Gastrocnemius medialis (tissue), 4 donors: ENCODE measurements at places on chromosomes 4 and X.

DNA sequence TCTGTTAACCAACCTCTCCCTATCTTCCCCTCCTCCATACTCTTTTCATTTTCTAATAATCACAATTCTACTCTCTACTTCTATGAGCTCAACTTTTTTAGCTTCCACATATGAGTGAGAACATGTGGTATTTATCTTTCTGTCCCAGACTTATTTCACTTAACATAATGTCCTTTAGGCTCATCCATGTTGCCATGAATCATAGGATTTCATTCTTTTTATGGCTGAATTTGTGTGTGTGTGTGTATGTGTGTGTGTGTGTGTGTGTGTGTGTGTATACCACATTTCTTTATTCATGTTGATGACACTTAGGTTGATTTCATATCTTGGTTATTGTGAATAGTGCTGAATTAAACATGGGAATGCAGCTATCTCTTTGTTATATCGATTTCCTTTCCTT lies 37.4 kb downstream of the RUFY3 start:
- no peak for DNase-seq

DNA sequence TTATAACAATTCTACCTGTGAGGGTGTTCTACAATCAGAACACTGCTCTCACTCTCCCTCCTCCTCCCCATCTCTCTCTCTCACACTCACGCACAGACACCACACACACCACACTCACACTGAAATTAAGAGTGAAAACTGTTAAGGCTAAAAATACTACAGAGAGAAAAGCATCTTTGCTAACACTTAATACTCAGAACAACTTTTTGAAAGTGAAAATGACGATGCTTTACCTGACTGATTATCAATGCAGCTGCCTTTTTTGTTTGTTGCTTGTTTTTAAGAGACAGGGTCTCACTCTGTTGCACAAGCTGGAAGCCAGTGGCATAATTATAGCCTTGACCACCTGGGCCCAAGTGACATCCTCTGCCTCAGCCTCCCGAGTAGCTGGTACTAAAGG lies 222.4 kb downstream of the APBB2 start:
- DNase-seq: no peak

- DNase-seq: no peak
Measured at GRCh38 chr4:96052827-96053226, 212.9 kb downstream of the PDHA2 start.

GRCh38 chrX:80663331-80663730 lies 146.3 kb downstream of the BRWD3 start:
- no peak for DNase-seq

GRCh38 chr4:11636551-11636950 lies 207.9 kb upstream of the HS3ST1 start:
- DNase-seq: no peak
